ENCODE measurements at places on chromosomes 11 and 22. TPM values are rescaled to one million over a fixed set of nuclear protein-coding genes. Genes with fewer than 3 reads are reported as not detected.

DNA sequence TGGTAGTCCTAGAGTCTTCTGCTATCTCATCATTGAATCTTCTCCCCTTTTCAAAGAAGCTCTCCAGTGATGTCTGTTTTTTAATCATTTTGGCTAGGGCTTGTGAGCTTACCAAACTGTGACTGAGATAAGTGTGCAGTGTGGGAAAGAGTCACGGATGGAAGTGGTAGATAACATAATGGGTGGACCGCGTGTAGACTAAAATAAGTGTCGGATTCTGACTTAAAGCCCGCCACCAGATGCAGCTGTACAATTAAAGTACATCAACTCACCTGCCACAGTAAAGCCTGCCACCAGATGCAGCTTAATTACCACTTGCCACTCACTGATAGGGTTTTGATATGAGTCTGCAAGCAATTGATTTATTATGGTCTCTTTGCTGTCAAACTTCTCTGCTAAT lies 581.5 kb downstream of the LRRC4C start:
- DNase-seq: no peak

GRCh38 chr11:94281324-94281723 lies 23.1 kb upstream of the IZUMO1R start:
- no peak for DNase-seq

- DNase-seq: no peak
Observed at GRCh38 chr11:67268962-67269268, 2.6 kb downstream of the GRK2 start.

- DNase-seq: peak; percentile 25
Observed at GRCh38 chr11:9132203-9132878, 40.9 kb upstream of the SCUBE2 start.

DNA sequence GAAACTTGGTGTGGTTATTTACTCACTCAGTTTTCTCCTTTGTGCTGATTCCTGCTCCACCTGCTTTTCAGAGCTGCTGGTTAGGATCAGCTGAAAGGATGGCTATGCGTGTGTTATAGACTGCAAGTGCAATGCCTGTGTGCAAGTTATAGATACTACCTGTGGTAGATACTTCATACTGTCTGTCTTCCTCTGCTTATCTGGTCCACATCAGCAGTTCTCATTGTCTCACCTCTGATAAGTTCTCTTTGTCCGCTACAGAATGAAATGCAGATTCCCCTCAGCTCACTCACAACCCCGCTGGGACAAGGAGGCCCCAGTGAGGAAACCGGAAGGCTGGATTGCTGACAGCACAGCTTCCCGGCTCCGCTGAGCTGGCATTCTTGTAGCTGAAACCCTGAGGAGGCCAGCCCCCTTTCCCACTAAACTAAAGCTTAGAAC lies 37.5 kb upstream of the LYVE1 start:
- no peak for DNase-seq

DNA sequence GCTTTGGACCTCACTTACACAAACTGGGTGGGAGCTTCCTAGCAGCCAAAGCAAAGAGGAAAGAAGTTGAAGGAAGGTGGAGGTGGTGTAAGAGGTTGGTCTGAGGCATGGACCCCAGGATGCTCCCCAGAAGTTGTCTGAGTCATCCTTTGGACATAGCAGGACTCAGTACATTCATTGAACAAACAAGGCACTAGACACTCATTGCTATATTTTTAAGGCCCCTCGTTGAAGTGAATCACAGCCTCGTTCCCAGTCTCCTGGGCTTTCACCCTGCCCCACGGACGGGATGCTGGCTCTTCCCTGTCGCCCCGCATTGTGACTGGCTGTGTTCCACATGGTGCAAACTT lies 95.9 kb upstream of the FGF3 start:
- peak; percentile 50 for DNase-seq

GRCh38 chr11:19595840-19596751 lies 116.5 kb upstream of the NAV2 start:
- DNase-seq: peak; percentile 96

GRCh38 chr11:131495423-131495822 lies 125.0 kb downstream of the NTM start:
- no peak for DNase-seq

GRCh38 chr11:111059726-111060125 lies 185.8 kb upstream of the POU2AF2 start:
- DNase-seq: peak; percentile 86

- peak; percentile 10 for DNase-seq
Observed at GRCh38 chr11:3093281-3094191, 36.3 kb upstream of the CARS1 start.

- peak; percentile 2 for DNase-seq
Observed at GRCh38 chr11:124168796-124169195, 14.3 kb upstream of the OR10D3 start.

DNA sequence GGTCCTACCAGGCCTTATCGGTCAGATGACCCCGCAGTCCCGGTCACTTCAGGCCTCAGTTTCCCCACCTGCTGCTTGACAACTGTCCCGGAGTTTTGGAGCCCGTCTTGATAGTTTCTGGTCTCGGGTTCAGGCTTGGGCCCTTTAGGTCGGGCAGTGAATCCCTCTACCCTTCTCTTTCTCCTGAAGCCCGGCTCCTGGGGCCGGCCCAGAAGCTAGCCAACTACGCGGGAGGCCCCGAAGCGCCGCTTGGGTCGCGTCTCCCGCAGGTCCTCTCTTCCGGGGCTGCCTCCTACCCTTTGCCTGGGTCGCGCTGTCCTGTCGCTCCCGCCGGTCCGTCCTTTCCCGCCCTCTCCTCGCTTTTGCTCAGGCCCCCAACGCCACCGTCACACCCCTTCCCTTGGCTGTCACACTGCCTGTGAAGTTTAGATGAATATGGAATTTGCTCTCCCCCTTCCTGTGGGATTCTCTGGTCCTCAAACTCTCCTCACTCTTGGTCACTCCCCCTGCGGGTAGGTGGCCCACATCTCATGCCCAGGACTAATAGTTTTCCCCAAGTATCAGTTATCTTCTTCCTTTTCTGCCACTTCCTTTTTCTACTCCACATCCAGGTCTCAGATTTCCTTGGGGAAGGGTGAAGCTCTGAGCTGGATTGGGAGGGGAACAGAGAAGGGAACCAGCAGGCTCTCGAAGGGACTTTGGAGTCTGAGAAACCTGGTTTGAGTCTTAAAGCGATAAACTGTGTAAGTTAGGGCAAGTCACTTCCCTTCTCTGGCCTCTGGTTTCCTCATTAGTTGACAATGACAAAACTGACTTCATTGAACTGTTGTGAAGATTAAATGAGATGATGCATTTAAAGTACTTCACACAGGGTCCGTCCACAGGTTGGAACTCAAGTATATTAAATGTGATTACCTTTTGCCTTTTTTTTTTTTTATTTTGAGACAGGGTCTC lies 790 bp downstream of the RAB1B start:
- DNase-seq: peak; percentile 70

DNA sequence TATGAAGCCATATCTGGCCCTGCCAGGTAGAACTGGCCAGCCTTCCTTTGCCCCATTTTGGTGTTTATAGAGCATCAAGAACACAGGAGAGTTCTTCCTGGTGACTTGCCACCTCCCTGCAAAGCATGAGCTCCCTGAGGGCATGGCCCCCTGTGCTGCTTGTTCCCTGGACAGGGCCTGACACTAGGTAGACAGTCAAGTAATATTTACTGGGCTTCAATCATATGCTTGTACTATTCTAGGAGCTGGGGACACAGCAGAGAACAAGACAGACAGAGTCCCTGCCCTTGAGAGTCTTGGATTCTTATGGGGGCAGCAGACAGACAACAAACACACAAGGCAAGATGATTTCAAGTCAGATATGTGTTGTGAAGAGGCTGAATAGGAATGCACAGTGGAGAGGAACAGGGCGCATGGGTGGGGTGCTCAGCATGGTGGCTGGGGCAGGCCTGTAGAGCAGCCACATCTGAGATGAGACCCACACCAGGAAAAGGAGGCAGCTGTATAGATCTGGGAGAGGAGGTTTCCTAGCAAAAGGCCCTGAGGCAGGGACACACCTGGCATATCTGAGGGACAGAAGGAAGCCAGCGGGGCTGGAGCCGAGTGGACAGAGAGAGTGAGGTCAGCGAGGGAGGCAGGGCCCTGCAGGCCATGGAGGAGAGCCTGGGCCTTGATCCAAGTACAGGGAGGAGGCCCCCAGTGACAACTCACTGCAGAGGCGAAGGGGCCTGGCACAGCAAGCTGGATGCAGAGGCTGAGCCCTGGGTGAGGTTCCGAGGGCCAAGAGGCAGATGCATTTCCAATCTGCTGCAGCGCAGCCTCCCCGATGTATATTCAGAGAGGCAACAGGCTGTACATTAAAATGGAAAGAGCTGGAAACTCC lies 10.2 kb upstream of the CBX6 start:
- DNase-seq: no peak

DNA sequence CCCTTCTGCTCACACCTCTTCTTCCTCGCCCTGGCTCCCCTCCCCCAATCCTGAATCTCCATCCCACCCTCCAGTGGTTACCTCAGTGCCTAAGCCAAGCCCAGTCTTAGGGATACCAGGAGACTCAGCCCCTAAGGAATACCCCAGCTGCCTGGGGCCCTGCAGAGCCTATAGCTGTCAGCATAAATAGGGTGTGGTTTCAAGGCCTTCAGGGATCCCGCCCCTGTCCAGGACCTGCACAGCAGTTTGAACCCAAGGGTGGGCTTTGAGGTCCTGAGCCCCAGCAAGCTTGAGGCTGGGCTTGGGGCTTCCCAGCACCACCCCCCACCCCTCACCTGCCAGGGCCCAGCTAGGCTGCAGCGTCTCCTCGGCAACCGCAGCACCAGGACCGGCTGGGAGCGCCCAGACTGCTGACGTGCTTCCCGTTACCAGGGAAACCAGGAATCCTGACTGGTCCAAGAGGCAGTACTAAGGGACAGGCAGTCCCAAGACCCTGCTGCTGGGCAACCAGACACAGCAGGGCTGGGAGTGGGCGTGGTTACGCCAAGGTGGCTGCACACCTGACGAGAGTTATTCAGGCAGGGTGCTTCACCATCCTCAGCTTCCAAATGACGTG lies 13.7 kb downstream of the APBB1 start:
- DNase-seq: no peak

- DNase-seq: peak; percentile 76
Observed at GRCh38 chr22:50627642-50628542, at the start of gene ARSA. Gene ARSA, minus strand, starts transcription at chr22:50628152. Its CDS starts 373 bp downstream, at chr22:50627779.

DNA sequence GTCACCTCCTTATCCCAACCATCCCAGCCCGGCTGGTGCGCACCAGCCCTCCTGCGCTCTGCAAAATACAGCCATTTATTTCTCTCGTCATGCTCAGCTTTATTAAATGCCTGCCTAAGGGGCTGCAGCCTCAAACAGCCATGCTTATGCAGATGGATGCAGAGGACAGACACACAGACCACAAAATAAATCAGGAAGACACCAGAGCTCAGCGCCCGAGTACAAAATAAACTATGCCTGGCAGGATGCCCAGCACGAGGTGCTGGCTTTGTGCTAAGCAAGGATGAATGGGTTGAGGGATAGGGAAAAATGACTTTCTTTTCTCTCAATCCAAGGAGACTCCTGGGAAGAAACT lies 70.5 kb downstream of the RPUSD4 start:
- peak; percentile 86 for DNase-seq

- DNase-seq: no peak
Observed at GRCh38 chr11:72685560-72686480, 11.6 kb upstream of the PDE2A start.

DNA sequence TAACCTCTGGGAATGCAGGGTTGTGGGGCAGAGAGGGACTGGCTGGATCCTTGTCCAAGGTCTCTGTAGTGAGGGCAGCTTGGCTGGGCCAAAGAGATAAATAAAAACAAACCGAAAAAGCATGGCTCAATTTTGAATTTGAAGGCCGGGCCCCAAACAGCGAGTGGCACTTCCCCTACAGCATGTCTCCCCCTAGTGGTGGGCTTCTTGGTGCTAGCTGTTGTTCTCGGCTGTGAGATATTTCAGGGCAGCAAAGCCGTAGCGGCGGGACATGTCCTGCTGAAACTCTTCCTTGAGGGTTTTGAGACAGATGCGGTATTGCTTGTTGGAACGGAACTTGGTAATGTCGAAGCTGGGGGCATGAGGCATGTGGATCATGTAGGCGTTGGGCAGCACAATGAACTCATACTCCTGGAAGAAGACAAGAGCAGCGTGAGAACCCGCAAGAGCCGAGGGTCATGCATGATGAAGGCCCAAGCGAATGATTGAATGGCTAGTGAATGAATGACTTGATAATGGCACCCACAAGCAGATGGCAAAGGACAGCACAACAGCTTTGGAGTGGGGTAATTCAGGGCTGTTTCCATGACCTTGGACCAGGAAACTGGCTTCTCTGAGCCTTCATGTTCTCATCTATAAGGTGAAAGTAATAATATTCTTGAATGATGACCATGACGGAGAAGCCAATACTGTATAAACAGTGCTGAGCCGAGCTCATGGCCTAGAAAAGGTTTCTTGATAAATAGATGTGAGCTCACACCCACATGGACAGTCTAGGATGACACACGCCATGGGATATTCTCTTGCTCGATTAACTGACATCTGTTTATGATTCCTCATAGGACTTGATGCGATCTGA lies 216.3 kb upstream of the SYN3 start:
- no peak for DNase-seq

DNA sequence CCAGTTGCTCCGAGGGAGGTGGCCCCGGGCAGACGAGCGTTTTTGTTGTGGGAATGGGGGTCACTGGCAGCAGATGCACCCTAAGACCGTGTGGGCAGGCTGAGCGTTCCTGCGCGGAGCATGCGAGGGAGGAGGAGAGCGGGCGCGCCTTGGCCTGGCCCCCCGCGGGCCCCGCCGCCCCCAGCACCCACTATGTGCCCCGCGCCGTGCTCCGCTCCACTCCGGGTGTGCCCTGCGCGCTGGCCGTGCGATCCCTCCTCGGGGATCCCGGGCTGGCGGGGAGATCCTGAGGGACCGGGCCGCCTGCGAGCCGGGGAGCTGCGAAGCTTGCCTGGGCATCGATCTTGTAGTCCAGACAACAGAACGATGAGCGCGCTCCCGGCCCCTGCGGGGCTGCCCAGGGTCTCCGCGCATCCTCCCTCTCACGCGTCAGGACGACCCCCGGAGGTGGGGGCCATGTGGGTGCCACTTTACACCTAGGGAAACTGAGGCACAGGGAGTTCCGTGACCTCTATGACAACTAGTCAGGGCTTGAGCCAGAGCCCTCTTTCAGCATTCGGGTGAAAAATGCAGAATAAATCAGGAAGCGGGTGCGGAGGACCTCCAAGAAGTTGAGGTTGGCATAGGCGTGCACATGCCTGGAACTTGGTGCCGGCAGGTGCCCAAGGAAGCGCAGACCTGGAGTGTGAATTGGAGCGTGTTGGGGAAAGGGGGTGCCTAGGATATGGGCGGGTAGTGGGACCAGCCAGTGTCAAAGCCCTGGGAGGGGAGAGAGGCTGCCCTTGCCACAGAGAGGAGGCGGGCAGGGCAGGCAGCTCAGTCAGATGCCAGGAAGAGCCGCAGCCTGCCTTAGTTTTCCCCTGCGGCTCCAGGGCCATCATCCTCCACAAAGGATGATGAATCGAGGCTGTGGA lies 1.3 kb upstream of the KMT5B start:
- DNase-seq: peak; percentile 10

OVCH2 gene
- not detected for total RNA-seq

CARD18 gene
- not detected for total RNA-seq

MCHR1 gene
- total RNA-seq: 0.07 TPM

SLC7A4 gene
- total RNA-seq: not detected

MOV10L1 gene
- 0.71 TPM for total RNA-seq

TEX12 gene
- total RNA-seq: not detected

BTBD18 gene
- total RNA-seq: not detected

OR9G4 gene
- not detected for total RNA-seq

TPST2 gene
- 34.8 TPM for total RNA-seq
